ENCODE measurements at places on chromosomes 7 and 10.

GRCh38 chr7:20190560-20191390, 26.4 kb downstream of the MACC1 start:
- no peak for DNase-seq

DNA sequence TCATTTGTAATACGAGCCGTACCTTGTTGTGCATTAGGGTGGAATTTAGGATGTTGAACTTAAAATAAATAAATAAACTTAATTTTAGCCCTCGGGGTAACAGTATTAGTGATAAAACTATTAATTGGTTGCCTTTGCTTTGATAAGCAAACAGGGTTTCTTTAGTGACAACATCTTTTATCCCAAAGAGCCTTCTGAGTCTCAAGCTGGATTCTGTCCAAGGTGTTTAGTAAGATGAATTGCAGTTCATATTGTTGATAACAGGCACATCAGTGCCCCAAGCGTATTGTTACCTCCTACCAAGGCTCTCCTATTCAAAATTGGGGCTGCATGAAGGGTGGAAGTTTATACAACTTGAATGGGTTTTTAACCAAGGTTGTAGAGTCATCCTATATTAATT, 144.4 kb upstream of the CELF2 start:
- no peak for DNase-seq

- peak; percentile 56 for DNase-seq
Measured at GRCh38 chr10:33115738-33116719, 158.0 kb upstream of the ITGB1 start.

- no peak for DNase-seq
Measured at GRCh38 chr7:76997381-76998284, 34.5 kb downstream of the SPDYE17 start.

DNA sequence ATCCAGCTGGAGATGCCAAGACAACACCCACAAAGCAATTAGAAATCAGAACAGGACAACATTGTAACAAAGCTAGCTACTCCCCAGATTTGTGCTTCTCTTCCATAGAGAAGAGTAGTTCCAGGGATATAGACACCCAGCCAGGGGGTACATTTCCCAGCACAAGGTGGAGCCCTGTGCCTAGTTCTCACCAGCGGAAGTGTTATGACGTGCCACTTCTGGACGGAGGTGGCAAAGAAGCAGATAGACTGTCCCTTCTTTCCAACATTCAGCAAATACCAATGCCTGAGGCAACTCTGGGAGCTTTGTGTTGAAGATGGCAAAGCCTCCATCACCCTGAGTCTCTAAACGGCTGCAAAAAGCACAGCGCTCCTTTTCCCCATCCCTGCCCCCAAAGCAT, 23.4 kb upstream of the GSAP start:
- DNase-seq: no peak

DNA sequence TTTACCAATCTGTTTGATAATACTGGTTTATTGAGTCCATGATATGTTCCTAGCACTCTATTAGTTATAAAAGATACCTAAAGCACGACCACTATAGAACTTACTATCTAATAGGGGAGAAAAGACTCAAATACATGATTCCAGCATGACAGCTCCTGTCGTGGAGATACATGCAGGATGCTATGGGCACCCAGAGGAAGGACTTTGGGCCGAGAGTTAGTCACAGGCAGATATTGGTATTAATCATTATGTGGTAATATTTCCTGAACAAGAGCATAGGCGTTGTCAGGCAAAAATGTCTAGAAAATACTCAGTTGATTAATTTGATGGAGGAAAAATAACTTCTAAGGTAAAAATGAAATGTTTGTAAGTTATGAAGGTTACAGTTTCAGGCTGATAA, 31.8 kb downstream of the CNNM2 start:
- DNase-seq: no peak

DNA sequence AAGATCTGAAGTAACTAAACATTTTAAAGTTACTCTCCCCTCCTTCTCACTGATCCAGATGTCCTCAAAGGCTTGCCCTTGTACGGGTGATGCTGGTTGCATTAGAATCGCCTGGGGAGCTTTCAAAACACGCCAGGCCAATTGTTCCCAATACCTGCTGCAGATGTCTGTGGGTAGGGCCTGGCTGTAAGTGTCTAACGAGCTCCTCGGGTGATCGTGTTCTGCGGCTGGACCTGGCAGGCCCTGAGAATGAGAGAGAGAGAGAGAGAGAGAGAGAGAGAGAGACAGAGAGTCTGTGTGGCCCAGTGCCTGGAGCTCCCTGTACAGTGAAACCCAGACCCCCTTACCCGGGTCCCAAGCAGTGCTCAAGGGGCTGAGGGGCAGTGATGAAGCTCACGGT, 8.4 kb downstream of the COL13A1 start:
- no peak for DNase-seq

DNA sequence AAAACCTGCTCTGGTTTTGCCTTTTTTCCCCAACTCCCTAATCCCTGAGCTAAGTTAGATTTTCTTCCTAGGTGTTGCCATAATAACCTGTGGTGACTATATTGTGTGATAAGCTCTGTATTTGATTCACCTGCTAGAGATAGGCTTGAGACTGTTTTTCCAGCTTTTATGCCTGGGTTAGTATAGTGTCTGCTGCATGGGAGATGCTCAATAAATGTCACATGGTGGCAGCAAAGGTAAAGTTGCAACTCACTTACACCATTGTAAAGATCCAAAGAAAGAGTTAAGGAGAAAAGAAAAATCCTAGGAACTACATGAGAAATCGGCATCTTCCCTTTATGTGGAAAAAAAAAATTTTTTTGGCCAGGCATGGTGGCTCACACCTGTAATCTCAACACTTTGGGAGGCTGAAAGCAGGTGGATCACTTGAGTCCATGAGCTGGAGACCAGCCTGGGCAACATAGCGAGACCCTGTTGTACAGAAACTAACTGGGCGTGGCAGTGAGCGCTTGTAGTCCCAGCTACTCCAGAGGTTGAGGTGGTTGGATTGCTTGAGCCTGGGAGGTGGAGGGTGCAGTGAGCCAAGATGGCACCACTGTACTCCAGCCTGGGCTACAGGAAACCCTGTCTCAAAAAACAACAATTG, 3.7 kb downstream of the CCNJ start:
- no peak for DNase-seq

GRCh38 chr10:132982301-132982989, 40.1 kb upstream of the CFAP46 start:
- DNase-seq: no peak

- DNase-seq: no peak
Measured at GRCh38 chr7:89988074-89988473, 166.2 kb upstream of the STEAP1 start.

GRCh38 chr7:152528612-152529011, 92.8 kb upstream of the KMT2C start:
- DNase-seq: no peak

- DNase-seq: no peak
Measured at GRCh38 chr10:76990561-76990960, 647.0 kb downstream of the KCNMA1 start.

- no peak for DNase-seq
Measured at GRCh38 chr10:93076871-93077270, 3.2 kb downstream of the CYP26A1 start.

GRCh38 chr10:94496010-94496409, 49.6 kb upstream of the HELLS start:
- no peak for DNase-seq

DNA sequence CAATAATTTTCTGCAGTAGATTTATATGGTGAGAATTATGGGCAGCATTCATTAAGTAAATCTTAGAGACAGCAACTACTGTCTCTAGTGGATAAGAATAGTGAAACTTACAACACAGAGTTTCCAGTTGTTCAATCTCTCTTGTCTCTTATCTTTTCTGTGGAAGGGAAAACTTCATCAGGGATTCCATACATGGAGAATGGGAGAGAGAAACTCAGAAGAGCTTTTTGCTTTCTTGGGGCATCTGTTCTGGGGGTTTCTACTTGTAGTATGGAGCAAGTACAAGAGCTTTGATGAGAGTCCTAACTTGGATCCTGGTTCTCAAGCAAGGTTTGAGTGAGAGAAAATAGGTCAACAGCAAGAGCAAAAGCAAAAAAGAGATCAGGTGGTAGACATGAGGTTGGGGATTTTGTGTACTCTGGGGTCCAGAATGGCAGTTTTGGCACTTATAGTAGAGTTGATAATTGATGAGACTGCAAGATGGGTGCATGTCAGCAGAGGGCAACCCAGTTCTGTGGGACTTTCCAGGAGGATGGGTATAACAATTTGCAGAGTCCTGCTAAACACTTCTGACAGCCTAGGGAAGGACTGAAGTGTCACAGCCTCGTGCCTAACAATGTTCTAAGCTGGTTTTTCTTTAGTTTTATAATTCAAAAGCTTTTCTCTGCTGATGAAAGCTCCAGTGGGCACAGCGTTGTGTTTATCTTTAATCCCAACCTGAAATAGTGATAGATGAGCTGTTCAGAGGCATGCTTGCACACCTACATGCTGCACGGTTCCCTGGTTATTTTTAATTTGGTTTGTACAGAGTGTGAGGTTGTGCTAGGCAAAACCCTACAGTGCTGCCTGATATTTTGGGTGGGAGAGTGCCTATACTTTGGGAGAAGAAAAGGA, 32.0 kb upstream of the STRIP2 start:
- no peak for DNase-seq

- DNase-seq: no peak
Measured at GRCh38 chr7:142384493-142384922, 126.7 kb upstream of the PRSS58 start.

DNA sequence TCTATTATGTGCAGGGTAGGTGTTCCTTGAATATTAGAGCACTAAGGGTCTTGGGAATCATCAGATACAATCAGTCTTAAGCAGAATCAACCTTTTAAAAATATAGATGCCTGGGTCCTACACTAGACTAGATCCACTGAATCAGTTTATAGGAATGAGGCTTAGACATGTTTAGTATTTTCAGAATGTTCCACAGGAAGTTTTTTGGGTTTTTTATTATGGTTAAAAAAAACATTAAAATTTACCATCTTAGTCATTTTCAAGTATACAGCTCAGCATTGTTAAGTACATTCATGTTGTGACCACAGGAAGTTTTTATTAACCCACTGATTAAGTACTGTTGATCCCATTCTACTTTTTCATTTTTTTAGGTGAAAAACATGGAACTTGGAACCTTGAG, 135.7 kb downstream of the LCOR start:
- no peak for DNase-seq

DNA sequence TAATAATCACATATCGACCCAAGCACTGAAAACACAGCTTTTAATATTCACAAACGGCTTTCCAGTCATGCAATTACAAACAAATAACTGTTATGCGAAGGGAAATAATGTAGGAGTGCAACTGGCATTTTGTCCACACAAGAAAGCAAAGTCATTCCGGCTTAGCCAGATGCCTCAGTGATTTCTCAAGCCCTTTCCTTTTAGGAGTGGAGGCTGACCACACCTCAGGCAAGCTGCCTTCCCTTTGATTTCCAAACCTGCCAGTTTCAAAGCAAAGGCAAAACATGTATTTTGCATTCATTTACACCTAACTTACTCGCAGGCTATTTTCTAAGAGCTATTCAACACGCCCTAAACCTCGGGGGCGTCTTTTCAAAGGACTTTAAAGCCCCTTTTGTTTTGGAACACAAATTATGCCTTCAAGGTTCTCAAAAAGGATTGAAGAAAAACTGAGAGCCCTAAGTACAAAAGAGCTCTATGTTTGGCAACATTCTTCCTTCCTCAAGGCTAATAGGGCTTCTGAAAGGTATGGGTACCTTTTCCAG, 109.6 kb downstream of the CPXM2 start:
- DNase-seq: no peak

DNA sequence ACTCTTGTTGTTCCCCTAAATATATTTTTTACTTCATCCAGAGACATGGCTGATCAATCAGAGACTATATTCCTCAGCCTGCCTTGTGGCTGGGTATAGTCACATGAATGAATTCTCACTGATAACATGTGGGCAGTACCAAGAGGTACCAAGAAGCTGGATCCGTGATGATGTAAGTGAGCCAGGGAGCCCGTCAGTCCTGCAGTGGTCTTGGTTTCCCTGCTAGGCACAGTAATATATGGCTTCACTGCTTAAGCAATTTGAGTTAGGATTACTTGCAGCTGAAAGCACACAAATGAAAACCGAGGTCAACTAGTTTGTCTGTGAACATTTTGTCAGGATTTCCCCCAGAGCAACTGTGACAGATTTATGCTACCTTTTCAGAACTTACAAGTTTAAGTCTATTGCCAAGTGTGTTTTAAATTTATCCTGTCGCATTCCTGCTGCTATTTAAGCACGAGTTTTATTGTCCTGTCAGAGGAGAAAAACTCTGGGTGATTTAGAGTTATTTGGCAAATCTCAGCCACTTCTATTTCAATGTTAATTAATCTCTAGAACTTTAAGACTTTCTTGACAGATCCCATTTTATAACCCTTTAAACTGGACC, 381.8 kb downstream of the PHF14 start:
- no peak for DNase-seq

- no peak for DNase-seq
Measured at GRCh38 chr7:19698331-19698730, 10.5 kb downstream of the POLR1F start.

DNA sequence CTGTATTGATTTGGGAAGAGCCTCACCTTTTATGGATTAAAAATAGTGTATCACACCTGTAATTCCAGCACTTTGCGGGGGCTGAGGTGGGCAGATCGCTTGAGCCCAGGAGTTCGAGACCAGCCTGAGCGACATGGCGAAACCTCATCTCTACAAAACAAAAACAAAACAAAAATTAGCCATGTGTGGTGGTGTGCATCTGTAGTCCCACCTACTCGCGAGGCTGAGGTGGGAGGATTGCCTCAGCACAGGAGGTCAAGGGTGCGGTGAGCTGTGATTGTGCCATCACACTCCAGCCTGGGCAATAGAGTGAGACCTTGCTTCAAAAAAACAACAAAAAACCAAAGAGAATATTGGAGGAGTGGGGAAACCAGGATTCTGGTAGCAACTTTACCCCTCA, 79.6 kb downstream of the LRMDA start:
- DNase-seq: no peak

- DNase-seq: no peak
Measured at GRCh38 chr7:116834815-116835504, 27.4 kb upstream of the CAPZA2 start.

DNA sequence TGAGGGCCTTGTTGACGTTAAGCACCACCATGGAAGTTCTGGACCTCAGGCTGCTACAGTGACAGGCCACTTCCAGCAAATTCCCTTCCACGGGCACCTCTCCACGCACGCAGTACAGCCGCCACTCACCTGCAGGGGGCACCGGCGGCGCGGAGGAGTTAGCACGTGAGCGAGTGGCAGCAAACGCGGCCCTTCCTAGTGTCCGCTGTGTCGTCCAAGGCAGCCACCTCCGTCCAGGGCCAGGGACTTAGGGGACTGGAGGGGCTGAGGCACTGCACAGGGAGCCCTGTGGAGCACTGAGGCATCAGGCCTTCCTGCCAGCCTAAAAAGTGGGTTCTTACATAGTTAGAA, 164.4 kb downstream of the SVIL start:
- no peak for DNase-seq

- DNase-seq: no peak
Measured at GRCh38 chr10:20683345-20683744, 213.8 kb downstream of the NEBL start.

- DNase-seq: no peak
Measured at GRCh38 chr10:130341356-130341755, 205.2 kb downstream of the GLRX3 start.

DNA sequence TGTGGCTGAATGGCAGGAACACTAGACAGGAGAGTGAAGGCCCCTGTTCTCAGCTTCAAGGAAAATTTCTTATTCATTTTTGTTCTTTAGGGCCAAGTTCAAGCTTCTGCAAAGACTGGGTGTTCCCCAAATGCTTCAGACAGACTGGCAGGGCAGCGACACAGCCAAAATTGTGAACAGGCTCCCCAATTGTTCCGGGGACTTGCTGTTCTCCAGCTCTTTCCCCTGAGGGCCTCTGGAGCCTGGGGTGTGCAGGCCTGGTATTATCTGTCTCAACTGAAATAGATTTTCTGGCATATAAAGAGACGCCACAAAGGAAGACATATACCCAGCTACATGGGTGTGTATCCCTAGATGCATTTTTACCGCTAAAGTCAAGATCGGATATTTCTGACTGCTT, 30.3 kb upstream of the PLCE1 start:
- no peak for DNase-seq

All from NCI-H2171 treated with DMSO at 0.1 percent for 48 hours (cell line).